ENCODE measurements at places on chromosomes 6 and 20.

DNA sequence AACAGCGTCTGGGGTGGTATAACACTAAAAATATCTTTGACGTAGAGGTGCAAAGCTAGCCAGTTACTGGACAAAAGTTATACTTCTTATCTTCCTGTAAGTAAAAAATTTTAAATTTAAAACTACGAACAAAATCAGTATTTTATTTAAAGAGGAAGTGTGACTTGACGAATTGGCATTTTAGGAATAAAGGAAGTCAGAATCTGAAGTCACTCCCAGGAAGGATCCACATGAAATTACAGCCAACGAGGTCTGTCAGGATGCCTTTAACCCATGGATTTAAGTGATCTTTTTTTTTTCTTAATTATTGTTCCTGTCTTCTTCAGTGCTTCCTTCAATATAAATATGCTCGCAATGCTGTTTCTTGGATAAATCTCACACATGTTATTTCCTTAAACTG lies 27.2 kb upstream of the SNX9 start:
- no peak for DNase-seq

- DNase-seq: no peak
Measured at GRCh38 chr20:25084626-25085187, 2.8 kb upstream of the VSX1 start.

GRCh38 chr20:22339091-22339881 lies 245.1 kb downstream of the FOXA2 start:
- DNase-seq: no peak

DNA sequence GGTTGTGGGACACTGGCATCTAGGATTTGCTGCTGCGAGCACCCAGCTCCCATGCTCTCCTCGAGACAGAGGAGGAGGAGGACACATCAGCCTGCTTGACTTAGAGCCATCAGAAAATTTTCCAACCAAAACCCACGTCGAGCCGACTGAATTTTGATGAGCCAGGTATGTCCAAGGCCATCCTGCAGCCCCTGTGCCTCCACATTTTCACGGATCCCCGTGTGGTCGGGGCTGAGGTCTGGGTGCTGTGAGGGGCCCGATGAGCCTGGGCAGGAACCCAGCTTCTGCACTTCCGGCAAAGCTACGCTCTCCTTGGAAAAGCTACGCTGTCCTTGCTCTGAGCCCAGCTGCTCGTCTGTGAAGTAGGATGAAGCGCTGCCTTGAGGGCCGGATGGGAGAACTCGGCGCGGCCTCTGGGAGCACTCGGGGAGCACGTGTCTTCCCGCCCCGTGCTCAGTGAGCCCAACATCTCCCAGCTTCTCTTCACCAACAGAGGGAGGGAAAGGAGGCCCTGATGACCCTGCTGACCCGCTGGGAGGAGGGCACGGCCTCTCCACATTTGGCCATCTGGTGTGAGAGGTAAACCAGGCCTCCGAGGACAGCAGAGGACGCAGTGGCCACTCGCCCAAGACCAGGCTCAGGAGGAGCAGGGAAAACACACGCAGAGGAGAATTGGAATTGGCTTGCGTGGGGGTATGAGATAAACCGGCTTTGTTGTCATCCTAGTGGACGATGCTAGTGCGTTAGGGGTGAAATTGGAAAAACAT lies 33.9 kb downstream of the PSMG4 start:
- DNase-seq: no peak

- DNase-seq: peak; percentile 34
Measured at GRCh38 chr20:48620507-48621375, 207.1 kb downstream of the PREX1 start.

- DNase-seq: no peak
Measured at GRCh38 chr6:72922401-72922800, 300.5 kb downstream of the KCNQ5 start.

GRCh38 chr6:56227071-56227879 lies 20.1 kb downstream of the COL21A1 start:
- DNase-seq: no peak

DNA sequence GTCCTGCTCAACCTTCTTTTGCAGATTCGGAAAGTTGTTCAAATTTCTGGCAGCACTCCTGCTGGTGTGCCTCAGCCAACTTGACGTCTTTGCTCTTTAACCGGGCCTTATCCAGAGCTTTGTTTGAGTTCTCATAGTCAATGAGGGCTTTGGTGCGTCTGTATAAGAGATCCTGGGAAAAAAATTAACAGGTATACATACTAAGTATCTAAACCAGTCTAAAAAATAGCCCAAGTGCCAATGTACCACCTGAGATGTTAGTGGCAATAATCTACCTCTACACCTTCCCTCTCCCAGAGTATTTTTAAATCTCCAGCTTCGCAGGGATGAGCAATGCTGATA lies 21.1 kb downstream of the SNX5 start:
- no peak for DNase-seq

DNA sequence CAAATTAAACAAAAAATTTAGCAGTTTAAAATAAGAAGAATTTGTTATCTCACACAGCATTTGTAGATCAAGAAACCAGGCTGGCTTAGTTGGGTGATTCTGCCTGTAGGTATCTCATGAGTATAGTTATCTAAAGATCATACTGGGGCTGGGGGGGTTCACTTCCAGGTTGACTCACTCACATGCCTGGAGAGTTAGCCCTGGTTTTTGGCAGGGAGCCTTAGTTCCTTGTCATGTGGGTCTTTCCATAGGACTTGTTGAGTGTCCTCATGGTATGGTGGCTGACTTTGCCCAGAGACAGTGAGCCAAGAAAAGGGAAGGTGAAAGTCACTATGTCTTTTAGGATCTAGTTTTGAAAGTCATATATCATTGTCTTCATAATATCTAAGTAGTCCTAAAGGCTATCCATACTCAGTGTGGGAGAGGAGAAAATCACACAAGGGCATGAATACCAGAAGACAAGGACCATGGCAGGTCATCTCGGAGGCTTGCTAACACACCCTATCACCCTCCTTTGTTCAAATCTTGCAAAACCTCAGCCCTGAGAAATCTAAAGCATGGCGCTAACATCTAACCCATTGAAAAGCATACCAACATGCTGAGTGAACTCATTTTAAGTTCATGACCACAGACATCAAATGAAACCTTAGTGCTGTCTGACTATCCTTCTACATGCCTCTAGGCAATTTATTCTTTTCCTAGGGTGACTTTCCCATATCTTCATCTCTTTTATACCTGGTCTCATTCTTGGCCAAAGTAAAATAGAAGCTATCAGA lies 39.2 kb downstream of the CYP24A1 start:
- no peak for DNase-seq

GRCh38 chr6:169859978-169860703 lies 108.7 kb downstream of the ERMARD start:
- DNase-seq: no peak

- DNase-seq: no peak
Measured at GRCh38 chr6:2942914-2943563, 28.3 kb downstream of the SERPINB6 start.

DNA sequence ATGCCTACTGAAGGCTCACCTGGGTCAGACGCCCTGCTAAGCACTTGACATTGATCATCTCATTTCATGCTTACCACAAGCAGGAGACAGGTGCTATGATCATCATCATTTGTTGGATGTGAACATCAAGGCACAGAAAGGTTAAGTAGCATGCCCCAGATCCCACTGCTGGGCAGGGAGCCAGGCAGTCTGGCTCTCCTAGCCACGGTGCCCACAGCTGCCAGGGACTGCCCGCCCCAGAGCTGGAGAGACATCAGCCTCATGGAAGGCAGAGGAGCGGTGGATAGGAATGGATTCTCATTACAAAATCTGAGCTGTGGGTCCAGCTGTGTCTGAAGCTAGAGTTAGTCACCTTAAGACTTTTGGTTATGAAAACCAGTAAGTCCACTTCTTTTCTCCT lies 3.6 kb downstream of the SULF2 start:
- no peak for DNase-seq

- DNase-seq: no peak
Measured at GRCh38 chr6:166586424-166587156, at the start of gene RAMACL. TSS of gene RAMACL (minus strand) at chr6:166586678. CDS start at chr6:166586477, 201 bp downstream.

- no peak for DNase-seq
Measured at GRCh38 chr6:122984393-122984792, 11.6 kb upstream of the CLVS2 start.

DNA sequence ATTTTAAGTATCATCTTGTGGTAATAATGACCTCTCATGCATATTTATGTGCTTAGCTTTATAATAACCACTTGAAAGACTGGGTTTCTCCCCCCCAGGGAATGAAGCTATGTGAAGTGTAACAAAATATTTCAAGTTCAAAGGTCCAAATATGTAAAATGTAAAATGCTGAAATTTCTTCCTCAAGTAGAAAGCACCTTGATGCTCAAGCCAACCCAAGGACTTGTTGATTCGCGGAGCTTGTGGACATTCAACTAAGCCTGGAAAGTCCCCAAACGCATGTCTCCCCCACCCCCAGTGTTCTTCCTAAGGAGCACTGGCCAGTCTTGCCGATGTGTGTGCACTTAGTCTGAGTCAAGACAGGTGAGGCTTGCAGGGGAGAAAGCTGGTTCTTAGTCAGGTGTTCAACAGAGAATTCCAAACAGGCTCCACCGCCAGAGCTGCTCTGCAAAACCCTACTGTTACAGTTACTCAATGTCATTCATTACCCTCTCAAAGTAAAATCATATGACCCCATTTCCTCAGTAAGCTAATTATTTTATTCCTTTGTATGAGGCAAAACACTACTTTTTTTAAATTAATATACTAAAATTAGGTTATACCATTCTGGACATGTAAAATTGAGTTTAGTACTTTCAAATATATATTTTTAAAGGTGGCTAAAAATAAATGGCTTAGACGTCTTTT lies 46.9 kb upstream of the QKI start:
- no peak for DNase-seq

GRCh38 chr6:136175873-136176272 lies 74.2 kb downstream of the MTFR2 start:
- DNase-seq: no peak

- no peak for DNase-seq
Measured at GRCh38 chr6:2760882-2761842, 4.0 kb upstream of the WRNIP1 start.

DNA sequence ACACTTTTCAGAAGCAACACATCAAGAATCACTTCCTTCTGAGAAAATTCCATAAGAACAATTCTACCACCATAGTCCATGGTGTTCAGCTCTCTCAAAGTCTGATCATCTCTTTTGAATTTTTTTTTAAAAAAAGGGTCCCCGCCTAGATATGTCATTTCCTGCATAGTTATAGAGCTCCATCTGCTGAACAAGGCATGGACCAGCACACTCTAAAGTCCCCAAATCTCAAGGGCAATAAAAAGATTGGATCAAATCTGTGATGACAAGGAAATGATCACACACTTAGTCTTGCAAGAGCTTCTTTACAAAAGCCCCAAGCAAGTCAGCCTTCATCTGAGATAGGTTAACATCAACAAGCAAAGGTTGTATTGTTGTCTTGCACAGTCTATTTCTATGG lies 100.7 kb upstream of the STMND1 start:
- DNase-seq: no peak

GRCh38 chr20:57688864-57689263 lies 21.0 kb downstream of the PMEPA1 start:
- no peak for DNase-seq

GRCh38 chr6:133567636-133568035 lies 321.3 kb upstream of the TCF21 start:
- DNase-seq: no peak

GRCh38 chr6:56359201-56359899 lies 112.0 kb upstream of the COL21A1 start:
- peak; percentile 18 for DNase-seq

- no peak for DNase-seq
Measured at GRCh38 chr6:26044140-26045064, 42.8 kb upstream of the HFE start.

GRCh38 chr20:9241721-9242427 lies 173.0 kb downstream of the PLCB4 start:
- DNase-seq: no peak

DNA sequence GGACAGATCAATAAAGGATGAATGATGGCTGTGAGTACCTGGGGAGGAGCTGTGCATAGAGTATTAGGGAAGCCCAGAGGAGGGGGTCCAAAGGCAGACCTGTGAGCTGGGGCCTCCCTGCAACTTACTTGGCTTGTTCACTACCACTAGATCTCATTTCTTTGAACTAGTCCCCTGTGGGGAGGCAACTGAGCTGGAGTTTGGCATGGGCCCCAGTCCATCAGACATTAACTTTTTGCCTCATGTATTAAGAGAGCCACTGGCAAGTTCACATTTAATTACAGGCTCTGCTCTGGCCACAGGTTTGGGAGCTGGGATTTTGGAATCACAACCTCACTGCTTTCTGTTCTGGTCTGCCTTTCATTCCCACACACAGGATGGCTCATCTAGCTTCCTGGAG lies 254.1 kb downstream of the PRL start:
- DNase-seq: no peak

- DNase-seq: no peak
Measured at GRCh38 chr6:24721461-24722215, 2.7 kb upstream of the C6orf62 start.

GRCh38 chr6:32867022-32867477 lies 13.1 kb downstream of the PSMB9 start:
- no peak for DNase-seq

DNA sequence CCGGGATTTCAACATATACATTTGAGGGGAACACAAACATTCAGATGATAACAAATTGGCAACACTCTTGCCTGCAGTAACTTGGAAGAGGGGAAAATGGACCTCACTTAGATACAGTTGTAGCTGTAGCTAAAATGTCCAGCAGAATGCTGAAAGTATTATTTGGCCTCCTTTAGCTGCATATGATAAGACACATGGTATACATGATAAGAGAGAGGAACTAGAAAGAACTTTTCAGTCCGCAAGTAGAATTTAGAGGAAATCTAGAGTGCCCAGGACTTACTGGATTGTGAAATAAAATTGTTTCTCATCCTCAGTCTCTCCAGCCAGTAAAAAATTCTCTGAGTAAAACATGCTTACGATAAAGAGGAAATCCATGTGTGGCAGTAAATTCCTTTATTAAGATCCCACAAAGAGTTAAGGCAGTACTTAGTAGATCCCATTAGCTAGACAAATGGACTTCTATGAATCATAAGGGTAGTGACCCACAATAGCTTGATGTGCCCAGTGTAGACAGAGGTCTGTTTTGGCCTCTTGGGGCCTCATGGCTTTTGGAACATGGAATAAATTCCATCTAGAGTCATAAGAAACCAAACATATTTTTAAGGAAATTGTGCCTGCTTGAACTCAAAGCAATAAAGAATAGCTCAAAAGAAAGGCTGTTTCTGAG lies 87.9 kb upstream of the RBM24 start:
- no peak for DNase-seq

GRCh38 chr6:144296973-144297372 lies 11.8 kb downstream of the UTRN start:
- DNase-seq: no peak

GRCh38 chr20:54167909-54168872 lies 5.6 kb downstream of the CYP24A1 start:
- no peak for DNase-seq

- DNase-seq: no peak
Measured at GRCh38 chr6:167668019-167668753, 158.5 kb upstream of the AFDN start.

- no peak for DNase-seq
Measured at GRCh38 chr6:51511081-51511480, 576.3 kb downstream of the PKHD1 start.

- DNase-seq: no peak
Measured at GRCh38 chr6:142325111-142325510, 23.3 kb downstream of the ADGRG6 start.
